ENCODE measurements at places on chromosomes 1 and 21.

GRCh38 chr1:236120721-236121153 is 21.6 kb upstream of the GPR137B start:
- DNase-seq: no peak

DNA sequence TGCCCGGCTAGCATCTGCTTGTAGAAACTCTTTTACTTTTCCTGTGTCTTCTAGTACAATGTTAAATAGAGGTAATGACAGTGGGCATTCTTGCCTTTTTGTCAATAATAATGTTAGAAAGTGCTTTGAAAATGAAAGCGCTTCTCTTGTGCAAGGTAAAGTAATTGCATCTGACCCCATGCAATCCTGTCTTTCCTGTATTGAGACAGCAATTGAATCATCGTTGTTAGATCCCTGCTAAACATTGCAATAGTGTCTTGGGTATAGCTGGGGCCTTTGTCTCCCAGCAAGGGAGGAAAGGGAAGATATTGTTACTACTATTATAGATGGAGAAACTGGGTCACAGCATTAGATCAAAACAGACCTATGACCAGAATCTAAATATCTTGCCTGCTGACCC is 80.9 kb downstream of the TLR5 start:
- no peak for DNase-seq

DNA sequence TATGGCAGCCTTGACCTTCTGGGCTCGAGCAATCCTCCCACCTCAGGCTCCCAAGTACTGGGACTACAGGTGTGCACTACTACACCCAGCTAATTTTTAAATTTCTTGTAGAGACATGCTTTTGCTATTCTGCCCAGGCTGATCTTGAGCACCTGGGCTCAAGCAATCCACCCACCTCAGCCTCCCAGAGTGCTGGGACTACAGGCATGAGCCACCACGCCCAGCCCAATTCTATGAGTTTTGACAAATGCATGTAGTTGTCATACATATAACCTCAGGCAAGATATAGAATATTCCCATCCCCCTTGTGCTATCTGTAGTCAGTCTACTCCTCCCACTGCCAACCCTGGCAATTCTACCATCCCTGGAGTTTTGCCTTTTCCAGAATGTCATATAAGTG is 38.7 kb upstream of the TTC22 start:
- no peak for DNase-seq

- DNase-seq: no peak
These were observed 89.1 kb upstream of the COL24A1 start for GRCh38 chr1:86245566-86246190.

GRCh38 chr1:116684575-116684974 is 17.0 kb upstream of the IGSF3 start:
- no peak for DNase-seq

- DNase-seq: no peak
These were observed 13.9 kb downstream of the PRMT2 start for GRCh38 chr21:46649356-46649755.

GRCh38 chr1:86448670-86449069 is 20.1 kb upstream of the CLCA1 start:
- no peak for DNase-seq

DNA sequence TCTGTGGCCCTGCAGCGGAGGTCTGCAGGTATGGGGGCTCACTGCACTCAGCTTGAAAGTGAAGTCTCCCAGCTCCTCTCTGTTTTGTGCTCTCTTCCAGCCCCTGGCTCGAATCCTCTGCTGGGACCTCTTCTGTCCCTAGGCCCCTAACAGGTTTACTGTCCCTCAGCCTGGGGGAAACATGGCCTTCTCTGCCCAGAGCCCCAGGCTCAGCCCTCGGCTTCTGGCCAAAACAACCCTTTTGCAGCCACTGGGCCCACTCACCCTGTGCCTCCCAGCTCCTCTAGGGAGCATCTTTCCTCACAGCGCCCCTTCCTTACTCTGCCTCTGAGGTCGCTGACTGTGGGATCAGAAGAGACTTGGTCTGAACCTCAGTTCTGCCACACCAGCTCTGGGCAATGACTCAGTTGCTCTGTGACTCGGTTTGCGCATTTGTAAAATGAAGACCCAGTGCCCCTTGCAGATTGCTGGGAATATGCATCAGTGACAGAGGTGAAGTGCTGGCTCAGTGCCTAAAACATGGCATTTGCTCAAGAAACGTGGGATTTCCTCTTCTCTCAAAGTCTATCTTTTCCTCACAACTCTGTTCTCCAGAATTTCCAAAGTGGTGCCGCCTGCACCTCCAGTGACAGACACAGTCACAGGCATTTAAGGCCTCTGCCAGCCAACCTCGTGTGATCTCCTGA is 26.5 kb upstream of the TENT5C start:
- DNase-seq: no peak

DNA sequence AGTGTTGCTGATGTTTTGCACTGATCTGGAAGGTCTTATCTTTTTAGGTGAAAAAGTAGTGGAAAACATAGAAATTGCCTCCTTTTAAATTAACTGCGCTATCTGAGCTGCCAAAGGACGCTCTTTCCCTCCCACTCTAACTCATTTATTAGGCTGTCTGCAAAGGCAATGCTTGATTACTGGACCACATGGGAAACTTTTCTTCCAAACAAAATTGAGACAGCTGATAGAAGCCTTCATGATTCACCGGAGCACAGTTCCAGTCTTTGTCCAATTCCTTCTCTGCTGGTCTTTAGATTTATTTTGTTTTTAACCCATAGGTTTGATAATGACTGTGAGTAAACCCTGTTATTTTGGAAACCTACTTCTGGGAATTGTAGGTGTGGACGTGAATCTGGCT is 93.0 kb upstream of the RAVER2 start:
- no peak for DNase-seq

- no peak for DNase-seq
These were observed 96.5 kb upstream of the BTG3 start for GRCh38 chr21:17709266-17709611.

DNA sequence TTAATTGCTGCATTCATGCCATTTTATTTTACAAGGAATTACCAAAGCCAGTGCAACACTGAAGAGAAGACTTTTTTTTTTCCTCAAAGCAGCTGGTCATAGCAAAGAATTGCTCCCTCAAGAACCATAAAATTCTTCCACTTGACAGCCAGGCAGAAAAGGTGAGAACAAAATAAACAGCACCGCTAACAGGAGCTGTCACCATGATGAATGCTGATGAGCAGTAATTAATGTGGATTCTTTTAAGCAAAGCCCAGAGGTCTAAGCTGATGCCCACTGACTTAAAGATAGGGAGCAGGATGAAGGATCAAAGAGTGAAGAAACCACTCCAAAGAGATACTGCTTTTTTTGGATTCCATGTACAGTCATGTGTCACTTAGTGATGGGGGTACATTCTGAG is 428.4 kb downstream of the BRINP3 start:
- DNase-seq: no peak

GRCh38 chr1:236893626-236894545 is 98.8 kb downstream of the MTR start:
- no peak for DNase-seq

DNA sequence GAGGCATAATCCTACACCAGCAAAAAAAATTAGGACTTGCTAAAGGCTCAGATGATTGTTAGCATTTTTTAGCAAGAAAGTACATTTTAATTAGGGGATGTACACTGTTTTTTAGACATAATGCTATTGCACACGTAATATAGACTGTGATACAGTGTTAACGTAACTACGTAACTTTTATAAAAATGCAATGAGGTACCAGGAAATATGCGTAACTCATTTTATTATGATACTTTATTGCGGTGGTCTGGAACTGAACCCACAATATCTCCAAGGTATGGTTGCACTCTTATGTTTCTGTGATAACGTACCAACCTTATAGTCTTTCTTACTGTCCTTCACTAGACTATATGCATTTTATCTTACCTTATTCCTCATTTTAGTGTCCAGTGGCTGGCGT is 62.8 kb upstream of the B3GALT2 start:
- no peak for DNase-seq

- DNase-seq: no peak
These were observed 416 bp upstream of the RNF187 start for GRCh38 chr1:228486596-228487335.

- no peak for DNase-seq
These were observed 527.1 kb downstream of the MRPL39 start for GRCh38 chr21:25080141-25080540.

GRCh38 chr1:204565617-204566582 is 49.7 kb downstream of the MDM4 start:
- no peak for DNase-seq

- no peak for DNase-seq
These were observed 109.4 kb downstream of the NAV1 start for GRCh38 chr1:201648066-201648906.

- DNase-seq: no peak
These were observed 9.8 kb downstream of the CD34 start for GRCh38 chr1:207901041-207901653.

DNA sequence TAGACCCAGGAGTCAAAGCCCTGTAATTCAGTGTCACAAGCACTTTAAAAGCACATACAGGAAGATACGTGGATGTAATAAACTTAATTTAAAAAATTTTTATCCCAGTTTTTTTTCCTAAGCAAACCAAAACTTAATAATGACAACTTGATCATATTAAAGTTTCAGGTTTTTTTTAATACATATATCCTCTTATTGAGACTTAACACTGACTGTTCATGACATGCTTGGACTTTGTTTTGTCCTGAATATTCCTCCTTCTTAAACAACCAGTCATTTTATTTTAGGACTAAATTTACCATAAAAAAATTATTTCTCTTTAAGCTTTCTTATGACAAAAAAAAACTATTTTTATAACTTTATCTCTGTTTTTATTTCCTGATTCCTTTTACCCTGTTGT is 64.1 kb downstream of the WDR4 start:
- no peak for DNase-seq

GRCh38 chr1:238681451-238681850 is 704.9 kb upstream of the CHRM3 start:
- DNase-seq: no peak

DNA sequence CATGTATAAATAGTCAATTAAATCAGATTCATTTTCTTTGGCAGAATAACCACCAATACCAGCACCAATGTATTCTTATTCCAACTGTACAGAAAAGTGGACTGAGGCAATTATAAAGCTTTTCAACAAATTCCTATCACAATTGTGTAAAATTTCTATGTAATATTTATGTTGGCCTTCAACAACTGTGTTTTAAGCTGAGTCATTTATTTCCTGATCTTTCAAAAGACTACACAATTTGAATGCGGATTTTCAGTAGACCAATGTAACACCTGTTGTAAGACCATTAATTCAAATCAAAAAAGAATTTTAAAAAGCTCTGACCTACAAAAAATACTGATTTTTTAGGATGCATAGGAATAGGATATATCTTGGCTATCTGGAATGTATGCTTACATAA is 25.5 kb downstream of the GPATCH2 start:
- DNase-seq: no peak

DNA sequence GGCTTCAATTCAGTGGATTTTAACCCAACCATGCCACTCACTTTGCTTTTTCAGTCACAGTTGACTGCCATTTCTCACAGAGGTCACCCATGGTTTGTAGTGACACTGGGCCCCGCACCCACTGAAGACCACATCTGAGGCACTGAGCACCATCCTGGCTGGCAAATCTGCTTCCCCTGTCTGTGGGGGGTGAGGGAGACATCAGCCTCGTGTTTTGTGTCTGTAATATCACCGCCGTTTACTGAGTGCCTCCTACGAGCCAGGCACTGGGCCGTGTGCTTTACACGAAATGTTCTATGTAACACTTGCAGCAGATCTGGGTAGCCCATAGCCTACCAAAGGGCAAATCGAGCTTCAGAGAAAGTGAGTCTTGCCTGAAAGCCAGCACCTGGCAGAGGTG is 161.8 kb downstream of the PGBD5 start:
- DNase-seq: no peak

DNA sequence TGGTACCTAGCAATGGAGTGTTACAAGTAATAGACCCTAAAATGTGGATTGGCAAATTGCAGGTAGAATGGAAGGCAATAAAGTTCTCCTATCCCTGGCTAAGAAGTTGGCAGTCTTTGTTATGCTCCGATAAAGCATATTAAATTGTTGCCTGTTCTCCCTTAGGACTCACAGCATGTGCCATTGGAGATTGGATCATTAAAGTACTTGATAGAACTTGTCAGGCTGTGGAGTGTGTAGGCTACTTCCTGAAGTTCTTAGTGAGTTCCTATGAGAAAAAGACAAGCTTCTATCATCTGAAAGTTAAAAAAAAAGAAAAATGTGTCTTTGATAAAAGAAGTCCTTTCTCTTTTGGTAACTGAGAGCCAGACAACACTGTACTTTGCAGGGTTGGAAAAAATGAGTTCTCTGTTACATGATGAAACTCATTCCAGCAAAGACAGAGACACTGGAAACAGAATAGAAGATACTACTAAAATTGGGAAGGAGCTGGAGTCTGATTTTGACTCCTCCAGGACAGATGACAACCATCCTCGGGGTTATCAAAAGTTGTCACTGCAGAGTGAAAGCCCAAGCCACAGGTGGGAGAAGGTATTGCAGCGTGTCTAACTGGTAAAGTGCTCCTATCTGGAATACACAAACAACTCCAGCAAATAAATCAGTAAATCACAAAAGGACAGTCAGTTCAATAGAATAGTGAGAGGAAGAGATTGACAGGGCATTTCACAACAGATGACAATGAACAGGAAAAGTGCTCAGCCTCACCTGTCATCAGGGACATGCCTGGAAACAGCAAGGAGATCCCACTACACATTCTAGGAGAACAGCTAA is 87.5 kb upstream of the WDR26 start:
- DNase-seq: no peak

DNA sequence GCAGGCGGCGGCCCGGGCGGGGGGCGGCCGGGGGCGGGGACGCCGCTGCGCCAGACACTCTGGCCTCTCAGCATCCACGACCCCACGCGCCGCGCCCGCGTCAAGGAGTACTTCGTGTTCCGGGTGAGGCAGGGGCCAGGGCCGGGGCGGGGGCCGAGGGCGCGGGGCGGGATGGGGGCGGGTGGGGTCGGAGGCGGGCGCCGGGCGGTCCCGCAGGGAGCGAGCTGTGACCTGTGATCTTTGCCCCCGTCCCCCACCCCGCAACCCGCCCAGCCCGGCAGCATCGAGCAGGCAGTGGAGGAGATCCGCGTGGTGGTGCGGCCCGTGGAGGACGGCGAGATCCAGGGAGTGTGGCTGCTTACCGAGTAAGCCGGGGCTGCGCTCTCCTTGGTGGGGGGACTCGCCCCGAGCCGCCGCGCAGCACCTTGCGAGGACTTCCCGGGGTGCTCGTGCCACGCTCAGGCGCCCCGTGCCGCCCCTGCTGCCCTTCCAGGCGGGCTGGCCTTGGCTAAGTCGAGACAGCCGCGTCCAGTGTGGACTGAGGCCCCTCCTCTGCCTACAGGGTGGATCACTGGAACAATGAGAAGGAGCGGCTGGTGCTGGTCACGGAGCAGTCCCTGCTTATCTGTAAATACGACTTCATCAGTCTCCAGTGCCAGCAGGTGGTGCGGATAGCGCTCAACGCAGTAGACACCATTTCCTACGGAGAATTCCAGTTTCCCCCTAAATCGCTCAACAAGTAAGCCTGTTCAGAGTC is 514 bp downstream of the TPRG1L start:
- no peak for DNase-seq

Data from omental fat pad (tissue), 4 donors.